ENCODE measurements at places on chromosomes 1 and 21.

DNA sequence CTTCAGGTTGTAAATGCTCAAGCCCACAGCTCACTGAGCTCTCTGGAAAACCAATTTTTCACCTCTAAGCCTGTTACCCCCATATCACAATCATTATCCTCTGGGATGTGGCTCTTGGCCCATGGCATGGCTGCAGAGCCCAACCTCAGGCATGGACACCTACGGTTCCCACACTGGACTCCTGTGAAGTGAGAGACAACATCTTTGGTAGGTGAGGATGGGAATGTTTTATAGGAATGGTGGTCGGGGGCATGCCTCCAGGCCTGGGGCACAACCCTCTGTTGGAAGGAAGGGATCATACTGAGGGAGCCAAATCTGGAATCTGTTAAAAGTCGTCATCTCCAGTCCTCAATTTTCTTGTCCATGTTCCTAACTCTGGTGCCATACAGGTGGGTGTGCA is 179.1 kb downstream of the FOXD2 start:
- DNase-seq = no peak

DNA sequence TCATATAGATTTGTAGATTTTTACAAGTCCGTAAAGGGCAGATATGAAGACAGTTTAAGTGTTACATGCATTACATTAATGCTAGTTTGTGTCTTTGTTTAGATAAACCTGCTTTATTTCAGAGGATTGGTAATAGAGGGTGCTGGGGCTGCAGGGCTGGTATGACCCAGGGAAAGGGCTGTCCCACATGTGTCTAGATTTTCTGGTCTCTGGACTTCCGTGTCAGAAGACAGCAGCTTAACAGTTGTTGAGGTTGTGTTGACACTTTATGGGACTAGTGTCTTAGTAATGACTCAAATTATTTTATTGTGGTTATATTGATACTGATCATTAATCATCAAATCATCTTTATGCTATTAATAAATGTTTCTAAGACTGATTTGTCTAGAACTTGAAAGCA is 10.1 kb downstream of the PRDM2 start:
- no peak for DNase-seq

DNA sequence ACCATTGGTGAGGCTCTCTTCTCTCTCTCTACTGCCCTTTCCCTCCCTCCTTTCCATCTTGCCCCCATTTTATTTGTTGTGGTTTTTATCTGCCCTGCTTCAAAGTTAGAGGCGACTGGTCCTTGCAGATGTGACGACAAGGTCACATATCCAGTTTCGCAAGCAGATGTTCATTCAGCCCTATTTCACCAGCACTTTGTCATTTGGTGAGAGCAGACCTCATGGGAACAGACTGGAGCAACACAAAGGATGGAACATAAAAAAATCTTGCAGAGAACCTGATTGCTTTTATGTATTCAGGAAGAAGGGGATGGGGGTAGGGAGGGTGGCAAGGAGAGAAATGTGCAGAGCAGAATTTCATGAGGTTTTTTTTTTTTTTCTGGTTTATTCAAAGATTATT is 84.3 kb downstream of the ELAVL4 start:
- DNase-seq = no peak

GRCh38 chr1:164901031-164901430 is 342.0 kb downstream of the PBX1 start:
- DNase-seq = no peak

- DNase-seq = no peak
Measured at GRCh38 chr1:119815361-119815760, 4.1 kb upstream of the REG4 start.

- DNase-seq = no peak
Measured at GRCh38 chr1:228366062-228366865, 40.4 kb downstream of the TRIM11 start.

DNA sequence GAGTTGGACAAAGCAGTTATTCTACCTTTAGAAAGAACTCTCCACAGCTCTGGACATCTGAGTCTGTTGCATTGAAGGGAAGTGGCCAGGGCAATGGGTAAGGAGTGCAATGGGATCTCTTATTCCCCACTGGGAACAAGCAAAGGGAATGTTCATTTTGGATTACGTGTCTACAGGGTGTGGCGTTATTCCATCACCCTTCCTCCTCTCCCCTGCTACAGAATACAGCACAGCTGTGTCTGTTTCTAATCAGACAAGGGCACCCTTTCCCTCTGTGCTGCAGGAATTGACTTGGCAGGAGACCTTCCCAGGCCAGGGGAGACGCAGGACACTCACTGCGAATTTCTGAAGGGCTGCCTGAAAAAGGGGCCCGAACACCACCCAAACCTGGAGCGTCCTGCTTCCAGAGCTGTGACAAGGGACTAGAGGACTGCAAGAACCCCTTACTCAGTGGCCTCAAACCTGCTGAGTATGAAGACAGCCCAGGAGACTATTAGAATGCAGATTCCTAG is 163.6 kb upstream of the RAB4A start:
- DNase-seq = no peak

GRCh38 chr1:119631433-119632102 is 16.5 kb downstream of the ZNF697 start:
- DNase-seq = no peak

DNA sequence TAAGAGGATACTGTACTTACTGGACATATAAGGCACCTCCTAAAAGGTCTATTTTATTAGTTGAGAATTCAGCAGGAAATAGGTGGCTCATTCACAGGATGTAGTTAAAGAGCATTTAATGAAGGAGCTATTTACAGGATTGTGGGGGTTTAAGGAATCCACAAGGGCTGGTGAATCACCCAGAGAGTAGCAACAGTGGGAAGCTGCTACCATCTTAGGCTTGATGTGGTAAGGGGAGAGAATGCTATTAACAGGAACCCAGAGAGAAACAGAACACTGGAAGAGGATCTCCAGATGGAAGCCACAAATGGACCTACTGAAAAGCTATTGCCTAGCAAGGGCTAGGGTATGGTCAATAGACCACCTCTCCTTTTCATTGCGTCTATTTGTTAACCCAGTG is 52.0 kb upstream of the COL11A1 start:
- no peak for DNase-seq

GRCh38 chr1:203289281-203289981 is 15.9 kb upstream of the BTG2 start:
- DNase-seq = no peak

GRCh38 chr1:186518395-186518794 is 57.5 kb upstream of the PDC start:
- DNase-seq = no peak

DNA sequence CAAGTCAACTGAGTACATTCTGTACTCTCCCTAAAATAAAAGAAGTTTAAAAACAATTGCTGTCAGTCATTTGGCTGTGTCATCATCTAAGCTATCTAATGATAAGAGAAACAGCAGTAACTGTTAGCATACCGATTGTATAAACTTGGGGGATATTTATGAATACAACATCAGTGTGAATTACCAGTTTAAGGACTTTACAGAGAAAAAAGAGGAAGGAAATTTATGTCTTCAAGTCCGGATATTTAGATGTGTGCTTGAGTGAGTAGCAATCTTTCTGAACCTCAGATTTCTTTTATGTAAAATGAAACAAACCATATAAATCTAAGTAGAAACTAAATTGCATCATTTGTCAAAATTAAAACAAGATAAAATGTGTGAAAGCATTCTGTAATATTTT is 1557.0 kb downstream of the MRPL39 start:
- no peak for DNase-seq

DNA sequence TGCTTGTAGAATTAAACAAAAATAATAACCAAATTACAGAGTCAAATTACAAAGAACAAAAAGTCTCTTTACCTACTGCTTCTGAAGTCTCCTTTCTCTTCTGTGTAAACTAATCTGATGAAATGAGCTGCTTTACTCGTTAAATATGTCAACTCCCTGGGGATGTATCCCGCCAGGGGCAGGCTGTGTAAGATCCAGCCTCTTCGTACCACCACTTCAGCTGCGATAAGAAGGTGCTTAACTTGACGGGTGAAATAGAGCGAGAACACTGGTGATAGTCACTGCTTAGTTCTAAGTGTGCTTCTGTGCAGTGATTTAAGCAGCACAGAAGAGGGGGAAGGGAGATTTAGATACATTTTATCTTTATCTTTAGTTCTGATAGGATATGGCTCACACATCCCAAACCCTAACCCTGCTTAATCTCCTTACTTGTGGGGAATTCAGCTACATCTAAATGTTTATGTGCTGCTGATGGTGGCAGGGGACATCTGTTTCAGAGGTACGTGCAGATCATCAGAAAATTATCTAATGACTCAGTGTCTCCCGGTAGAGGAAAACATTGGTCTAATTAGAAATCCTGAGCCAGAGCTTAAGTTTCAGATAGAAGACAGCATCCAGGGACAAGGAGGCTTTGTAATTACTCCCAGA is 46.0 kb downstream of the RHOU start:
- no peak for DNase-seq

- no peak for DNase-seq
Measured at GRCh38 chr1:235943581-235944114, 76.9 kb upstream of the LYST start.

GRCh38 chr1:225441314-225442122 is 13.7 kb upstream of the LBR start:
- DNase-seq = no peak

- DNase-seq = no peak
Measured at GRCh38 chr1:243313635-243314536, 58.0 kb downstream of the SDCCAG8 start.

DNA sequence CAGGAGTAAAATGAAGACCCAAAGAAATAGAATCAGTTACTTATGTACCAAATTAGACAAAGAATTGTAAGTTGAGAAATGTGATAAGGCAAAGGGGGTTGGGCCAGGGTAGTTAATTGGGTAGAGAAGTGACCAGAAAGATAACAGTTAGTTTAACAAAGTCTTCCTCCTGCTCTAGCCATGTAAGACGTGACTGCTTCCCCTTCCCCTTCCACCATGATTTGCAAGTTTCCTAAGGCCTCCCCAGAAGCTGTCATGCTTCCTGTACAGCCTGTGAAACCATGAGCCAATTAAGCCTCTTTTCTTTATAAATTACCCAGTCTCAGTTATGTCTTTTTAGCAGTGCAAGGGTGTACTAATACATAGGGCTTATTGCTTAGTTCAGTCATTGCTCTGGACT is 142.0 kb upstream of the PDE4B start:
- DNase-seq = no peak

DNA sequence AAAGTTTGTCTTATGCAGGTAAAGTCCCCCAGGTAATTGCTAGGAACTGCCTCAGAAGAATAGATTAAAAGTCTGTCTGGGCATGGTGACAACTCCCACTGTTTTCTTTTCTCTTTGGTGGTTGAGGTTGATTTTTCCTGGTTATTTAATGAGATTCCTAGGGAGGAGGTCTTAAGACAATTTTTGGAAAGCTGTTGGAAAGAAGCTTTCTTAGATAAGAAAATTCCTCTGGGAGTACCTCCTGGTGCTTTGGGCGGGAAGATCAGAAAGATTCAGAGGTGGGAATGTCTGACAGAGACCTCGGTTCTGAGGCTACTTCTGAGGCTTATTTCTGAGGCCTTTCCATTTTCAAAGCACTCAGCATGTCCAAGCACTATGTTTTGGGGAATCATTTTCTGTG is 25.0 kb upstream of the IVNS1ABP start:
- DNase-seq = no peak

GRCh38 chr1:26387447-26387846 is 14.9 kb upstream of the ZNF683 start:
- no peak for DNase-seq

- no peak for DNase-seq
Measured at GRCh38 chr1:10161541-10162290, 48.7 kb upstream of the KIF1B start.

GRCh38 chr21:41529769-41530168 is 21.8 kb upstream of the TMPRSS2 start:
- DNase-seq = no peak

DNA sequence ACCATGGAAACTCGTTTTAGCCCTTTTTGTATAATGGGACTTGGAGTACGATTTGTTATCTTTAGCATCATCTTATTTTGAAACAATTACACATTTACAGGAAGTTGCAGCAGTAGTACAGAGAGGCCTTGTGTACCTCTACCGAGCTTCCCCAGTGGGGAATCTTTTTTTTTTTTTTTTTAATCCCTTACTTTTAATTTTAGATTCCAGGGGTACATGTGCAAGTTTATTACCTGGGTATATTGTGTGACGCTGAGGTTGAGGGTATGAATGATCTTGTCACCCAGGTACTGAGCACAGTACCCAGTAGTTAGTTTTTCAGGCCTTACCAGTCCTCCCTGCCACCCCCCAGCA is 45.9 kb downstream of the HHAT start:
- DNase-seq = no peak

GRCh38 chr1:64980745-64981600 is 14.6 kb upstream of the JAK1 start:
- no peak for DNase-seq

DNA sequence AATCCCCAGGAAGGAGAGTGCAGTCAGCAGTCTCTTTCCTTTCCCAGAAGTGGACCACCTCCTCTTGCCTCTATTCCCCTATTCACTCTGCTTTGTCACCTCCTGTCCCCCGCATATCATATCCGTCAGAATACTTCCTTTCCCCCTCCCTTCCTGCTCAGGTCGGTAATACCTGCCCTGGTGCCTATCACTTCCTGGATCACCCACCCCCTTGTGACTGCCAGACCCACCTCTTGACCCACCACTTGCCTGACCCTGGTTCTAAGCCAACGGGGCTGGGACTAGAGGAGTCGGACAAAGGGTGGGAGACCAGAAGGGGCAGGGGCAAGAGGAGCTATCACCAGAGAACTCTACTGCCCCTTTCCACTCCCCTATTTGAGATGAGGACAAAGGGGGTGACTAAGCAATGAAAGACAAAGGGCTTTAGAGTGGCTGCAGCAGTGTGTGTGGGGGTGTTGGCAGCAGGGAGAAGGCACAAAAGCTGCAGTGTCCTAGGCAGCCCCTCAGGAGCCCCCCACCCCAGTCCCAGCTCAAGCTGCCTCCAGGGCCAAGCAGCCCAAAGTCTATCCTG is 1.7 kb upstream of the ADAMTS4 start:
- DNase-seq = no peak

DNA sequence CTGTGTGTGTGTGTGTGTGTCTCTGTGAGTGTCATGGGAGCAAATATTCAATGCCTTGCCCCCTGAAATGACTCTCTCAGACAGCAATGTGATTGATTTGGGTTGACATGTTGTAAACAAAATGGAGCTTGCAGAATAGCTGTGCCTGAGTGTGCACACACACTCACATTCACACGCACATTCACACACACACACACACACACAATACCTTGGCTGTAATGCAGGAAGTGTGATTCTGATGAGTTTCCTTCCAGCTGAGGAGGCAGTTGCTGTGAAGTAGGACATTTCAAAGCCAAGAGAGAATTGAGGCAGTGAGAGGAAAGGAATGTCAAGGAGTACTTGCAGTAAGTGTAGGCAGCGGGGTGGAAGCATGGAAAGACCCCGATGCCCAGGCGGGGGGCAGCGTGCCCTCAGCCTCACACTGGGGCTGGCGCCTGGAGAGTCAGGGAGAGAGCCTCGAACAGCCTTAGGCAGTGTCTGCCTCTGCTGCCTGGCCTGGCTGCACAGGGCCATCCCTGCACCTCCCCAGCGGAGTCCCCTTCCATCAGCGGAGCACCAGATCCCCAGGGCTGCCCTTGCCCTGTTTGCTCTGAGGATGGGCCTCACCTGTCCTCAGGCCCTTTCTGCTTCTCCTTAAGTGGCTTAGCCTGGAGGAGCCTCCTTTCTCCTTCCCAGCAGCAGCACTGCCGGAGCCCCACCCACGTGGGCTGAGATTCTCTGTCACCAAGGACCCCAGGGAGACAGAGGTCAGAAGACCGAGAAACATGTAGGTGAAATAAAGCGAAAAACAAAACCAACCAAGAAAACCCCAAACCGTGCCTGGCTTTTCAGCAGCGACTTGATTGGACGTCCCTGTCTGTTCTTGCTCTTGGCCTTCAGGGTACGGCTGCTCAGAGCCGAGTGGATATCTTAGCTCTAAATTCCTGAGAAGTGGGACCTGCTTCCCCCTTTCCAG is 9.2 kb downstream of the VASH2 start:
- no peak for DNase-seq
